ENCODE measurements at places on chromosomes 7 and 10.

GRCh38 chr7:39810204-39810642 lies 139.8 kb upstream of the CDK13 start:
- peak; percentile 80 for DNase-seq

GRCh38 chr7:27116031-27116961 lies 13.8 kb upstream of the HOXA2 start:
- DNase-seq, result no peak

- peak; percentile 87 for DNase-seq
Measured at GRCh38 chr7:29113384-29114102, 32.8 kb downstream of the CPVL start.

GRCh38 chr7:50608196-50608906 lies 43.1 kb upstream of the DDC start:
- no peak for DNase-seq

DNA sequence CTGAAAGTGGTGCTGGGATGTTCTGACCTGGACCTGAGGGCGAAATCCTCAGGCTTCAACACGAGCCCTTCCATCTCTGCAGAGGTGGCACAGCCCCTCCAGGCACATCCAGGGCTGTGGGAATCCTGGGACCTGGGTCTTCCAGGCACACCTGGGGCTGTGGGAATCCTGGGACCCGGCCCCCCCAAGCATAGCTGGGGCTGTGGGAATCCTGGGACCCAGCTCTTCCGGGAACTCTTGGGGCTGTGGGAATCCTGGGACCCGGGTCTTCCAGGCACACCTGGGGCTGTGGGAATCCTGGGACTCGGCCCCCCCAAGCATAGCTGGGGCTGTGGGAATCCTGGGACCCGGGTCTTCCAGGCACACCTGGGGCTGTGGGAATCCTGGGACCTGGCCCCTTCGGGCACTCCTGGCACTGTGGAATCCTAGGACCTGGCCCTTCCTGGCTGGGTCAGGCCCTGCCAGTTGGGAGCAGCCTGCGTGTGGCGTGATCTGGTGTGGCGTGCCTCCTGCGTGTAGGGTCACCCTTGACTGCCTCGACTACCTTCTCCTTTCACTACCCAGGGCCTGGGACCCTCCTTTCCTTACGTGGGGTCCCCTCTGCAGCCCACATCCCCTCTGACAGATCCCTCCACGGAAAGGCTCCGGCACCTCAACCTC lies 124.0 kb downstream of the WDR37 start:
- DNase-seq, result no peak

GRCh38 chr10:85642082-85642420 lies 724.5 kb downstream of the GRID1 start:
- no peak for DNase-seq

GRCh38 chr7:1004018-1004852 lies 21.3 kb downstream of the CYP2W1 start:
- DNase-seq, result no peak

DNA sequence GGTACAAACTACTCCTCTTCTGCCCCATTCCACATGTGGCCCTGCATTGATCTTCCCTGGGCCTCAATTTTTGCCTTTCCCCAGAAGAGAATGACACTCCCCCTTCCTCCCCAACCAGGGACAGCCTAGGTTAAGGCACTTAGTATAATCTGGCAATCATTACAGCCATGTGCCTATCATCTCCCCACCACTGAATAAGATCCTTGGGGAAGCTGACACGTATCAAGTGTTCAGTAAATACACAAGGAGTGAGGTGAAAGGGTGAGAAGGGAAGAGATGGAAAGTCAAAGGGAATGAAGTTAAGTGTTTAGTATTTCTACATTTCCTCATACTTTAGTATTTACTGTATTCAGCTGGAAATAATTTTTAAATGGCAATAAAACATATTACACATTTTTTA lies 31.9 kb downstream of the FBXW4 start:
- no peak for DNase-seq

- DNase-seq, result no peak
Measured at GRCh38 chr7:105830405-105831301, 45.7 kb downstream of the ATXN7L1 start.

- DNase-seq, result no peak
Measured at GRCh38 chr7:148563583-148564274, 26.8 kb upstream of the C7orf33 start.

DNA sequence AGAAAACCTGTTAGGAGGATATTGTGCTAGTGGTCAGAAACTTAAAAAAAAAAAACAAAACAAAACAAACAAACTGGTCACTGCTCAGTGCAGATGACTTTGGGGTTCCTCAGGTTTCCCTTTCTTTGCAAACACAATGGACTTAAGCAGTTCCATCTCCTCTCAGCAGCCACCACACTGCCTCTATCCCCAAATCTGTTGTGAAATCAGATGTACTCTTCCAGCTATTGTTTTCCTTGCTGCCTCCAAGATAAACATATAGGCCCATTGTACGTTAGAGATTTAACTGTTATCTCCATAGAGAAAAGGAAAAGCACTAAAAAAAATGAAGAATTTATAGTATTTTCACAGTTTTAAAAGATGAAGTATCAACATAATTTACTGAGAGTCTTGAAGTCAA lies 147.1 kb downstream of the MPP7 start:
- DNase-seq, result no peak

DNA sequence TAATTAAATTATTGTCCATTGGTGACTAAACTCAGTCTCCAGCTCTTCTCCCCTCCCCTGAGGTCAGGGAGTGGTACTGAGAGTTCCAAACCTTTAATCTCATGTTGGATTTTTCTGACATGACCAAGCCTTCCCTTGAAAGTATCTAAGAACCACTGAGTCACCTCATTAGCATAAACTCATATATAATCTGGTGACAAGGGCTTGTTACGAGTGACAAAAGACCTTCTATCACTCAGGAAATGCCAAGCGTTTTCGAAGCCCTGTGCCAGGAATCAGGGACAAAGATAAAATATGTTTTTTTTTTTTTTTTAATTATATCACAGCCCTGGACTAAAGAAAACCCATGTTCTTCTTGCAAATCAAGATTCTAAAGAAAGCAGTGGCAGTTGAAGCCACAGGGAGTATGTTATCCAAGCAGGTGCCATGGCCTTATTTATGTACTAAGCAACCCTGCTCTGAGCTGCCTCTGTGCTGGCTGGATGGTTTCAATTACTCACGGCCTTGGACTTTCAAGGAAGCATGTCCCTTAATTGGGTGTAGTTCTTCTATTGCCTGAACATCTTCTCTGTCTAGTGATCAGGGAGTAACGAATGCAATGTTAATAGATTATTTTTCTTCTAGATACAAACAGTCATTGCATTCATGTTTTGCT lies 169.0 kb upstream of the PRKCQ start:
- no peak for DNase-seq

- no peak for DNase-seq
Measured at GRCh38 chr10:127536972-127537760, 11.9 kb upstream of the NPS start.

DNA sequence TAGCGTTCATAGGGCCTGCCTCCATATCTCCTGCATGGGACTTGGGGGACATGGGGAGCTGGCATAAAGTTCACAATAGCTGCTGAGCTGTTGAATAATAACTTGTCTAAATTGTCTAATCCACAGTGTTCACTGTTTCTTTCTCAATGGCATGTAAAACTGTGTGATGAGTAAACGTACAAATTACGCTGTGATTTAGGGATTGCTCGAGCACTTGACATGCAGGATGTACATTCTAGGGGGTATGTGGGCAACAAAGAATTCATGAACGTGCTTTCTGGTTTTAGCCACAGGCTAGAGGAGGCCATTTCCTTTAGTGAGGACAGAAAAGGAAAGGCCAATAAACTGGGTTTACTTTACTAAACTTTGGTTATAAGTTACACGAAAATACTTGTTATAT lies 534.2 kb upstream of the ZWINT start:
- no peak for DNase-seq

DNA sequence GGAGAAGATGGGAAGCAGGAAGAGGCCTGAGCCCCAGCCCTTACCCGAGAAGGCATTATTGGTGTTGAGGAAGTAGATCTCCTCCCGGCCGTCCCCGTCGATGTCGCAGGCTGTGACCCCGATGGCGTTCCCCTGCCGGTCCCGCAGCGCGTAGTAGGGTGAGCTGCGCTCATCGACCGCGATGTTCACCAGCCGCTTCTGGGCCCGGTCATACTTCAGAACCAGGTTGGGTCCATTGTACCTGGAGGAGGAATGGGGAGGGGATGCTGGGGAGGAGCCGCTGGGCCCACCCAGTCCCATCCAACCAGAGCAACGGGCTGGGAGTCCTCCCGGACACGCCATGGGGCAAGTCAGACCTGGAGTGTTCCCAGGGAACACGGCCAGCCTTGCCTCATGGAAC lies 86.5 kb downstream of the GOLGA7B start:
- DNase-seq, result no peak

GRCh38 chr10:47285381-47286115 lies 14.4 kb upstream of the GDF10 start:
- DNase-seq, result no peak

DNA sequence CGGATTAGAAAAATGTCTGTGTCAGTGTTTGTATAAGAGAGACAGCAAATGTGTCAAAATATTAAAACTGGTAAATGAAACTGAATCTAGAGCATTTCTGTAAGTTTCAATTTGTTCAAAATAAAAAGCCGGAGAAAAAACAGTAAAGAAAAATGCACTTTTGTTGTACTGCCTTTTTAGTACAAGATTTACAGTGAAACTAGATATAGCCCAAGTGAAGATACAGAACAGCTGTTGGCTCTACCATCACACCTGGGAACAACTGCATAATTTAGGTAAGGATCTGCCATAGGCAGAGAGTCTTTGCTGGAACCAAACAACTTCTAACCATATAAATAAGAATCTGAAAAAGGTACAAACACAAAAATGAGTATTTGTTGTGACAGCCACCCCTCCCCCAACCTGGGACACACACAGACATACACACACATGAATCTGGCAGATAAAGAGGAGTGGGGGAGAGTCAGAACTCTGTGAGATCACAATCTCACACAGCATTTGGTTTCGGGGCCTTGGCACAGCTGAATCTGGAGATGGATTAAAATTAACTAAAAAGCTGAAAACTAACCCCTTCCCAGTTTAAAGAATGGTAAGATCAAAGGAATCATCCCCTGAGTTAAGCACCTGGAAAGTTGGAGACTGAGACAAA lies 54.8 kb downstream of the DPY19L1 start:
- no peak for DNase-seq

DNA sequence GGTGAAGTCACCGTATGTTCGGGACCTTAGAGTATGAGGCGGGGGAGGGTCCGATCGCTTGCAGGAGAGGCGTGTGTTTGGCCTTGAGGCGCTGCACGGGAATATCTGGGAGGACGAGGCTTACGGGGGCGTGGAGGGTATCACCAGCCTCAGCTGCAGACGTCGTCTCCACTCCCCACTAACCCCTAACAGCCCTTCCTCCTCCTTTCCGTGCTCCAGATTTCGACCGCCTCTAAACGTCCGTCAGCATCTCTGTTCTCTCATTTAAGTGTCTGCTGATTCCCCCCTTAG lies 23.5 kb upstream of the ZNF12 start:
- DNase-seq, result no peak

GRCh38 chr10:5976512-5977470 lies 552 bp downstream of the IL15RA start:
- peak; percentile 73 for DNase-seq

GRCh38 chr7:156222151-156222550 lies 409.9 kb upstream of the SHH start:
- no peak for DNase-seq

GRCh38 chr7:30278376-30278775 lies 6.0 kb upstream of the ZNRF2 start:
- DNase-seq, result peak; percentile 56

DNA sequence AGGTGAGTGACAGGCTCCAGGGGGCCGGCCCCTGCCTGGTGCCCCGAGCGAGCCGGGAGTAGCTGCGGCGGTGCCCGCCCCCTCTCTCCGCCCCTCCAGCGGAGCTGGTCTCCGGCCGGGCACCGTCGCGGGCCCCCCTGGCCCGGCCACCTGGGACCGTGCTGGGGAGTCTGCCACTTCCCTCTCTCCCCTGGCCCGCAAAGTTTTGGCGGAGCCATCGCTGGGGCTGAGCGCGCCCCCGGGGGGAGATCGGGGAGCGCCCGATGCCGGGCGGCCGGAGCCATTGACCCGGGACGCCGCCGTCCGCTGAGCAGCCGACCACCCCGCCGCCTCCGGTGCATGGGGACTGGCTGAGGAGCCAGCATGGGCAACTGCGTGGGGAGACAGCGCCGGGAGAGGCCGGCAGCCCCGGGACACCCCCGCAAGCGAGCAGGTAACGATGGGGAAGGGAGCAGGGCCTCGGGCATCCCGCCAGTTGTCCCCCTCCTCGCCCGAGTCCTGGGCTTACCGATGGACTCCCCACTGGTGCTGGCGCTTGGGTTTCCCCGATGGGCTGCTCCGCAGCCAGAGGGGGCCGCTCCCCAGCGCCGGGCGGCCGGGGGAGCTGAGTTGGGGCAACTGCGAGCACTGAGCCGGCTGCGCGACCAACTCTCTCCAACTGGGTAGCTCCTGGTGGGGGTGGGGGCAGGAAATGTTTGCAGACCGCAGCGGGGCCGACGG lies at the start of gene UBTD1:
UBTD1 (plus strand) TSS at position 84 of the 720 bp plus-strand sequence; CDS start at position 364, 280 bp downstream.
- peak; percentile 60 for DNase-seq

DNA sequence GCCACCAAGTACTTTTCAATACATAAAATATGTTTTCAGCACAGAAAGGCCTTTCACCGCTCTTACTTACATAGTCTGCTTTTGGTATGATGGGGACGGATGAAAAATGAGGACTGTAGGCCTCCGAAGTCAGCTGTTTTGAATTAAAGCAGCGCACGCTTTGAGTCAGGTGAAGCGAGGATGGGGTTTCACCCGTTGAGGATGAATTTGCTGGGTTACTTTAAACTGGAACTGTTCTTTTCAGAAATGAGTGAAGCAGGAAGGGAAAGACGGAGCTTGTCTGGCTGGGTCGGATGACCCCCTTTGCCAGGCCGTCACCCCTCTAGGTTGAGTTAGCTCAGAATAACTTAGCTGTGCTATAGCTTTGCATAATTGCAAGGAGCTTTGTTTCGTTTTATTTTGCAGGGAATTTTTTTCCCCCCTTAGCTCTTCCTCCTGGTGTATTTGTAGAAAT lies 40.0 kb downstream of the CUX1 start:
- no peak for DNase-seq

DNA sequence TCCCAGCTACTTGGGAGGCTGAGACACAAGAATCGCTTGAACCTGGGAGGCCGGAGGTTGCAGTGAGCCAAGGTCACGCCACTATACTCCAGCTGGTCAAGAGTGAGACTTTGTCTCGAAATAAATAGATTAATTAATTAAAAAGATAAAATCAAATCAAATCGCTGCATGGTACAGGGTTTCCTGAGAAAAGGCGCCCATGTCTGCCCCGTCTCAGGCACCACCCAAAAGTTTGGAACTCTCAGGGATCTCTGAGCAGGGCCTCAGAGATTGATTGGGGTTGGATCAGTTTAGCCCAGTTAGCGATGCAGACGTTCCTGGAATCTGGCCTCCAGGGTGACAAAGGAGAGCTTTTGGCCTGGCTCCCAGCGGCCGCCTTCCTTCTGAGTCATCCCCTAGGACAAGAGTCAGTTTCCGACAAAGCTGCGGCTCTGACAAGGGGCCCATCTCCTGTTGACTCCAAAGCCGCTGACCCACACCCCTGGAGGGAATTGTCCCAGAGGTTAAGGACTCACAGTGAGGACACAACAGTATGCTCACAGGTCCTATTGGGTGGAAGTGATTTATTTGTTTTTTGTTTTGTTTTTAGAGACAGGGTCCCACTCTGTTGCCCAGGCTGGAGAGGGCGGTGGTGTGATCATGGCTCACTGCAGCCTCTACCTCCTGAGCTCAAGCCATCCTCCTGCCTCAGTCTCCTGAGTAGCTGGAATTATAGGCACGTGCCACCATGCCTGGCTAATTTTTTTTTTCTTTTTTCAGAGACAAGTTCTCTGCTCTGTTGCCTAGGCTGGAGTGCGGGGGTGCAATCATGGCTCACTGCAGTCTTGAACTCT lies 6.8 kb downstream of the ORAI2 start:
- no peak for DNase-seq
